Naive thymus-derived CD4-positive, alpha-beta T cell (primary cell): ENCODE measurements at places on chromosomes 11 and 22.
A peak's percentile ranks its signal among the peaks of the same experiment; 100 is the strongest.

DNA sequence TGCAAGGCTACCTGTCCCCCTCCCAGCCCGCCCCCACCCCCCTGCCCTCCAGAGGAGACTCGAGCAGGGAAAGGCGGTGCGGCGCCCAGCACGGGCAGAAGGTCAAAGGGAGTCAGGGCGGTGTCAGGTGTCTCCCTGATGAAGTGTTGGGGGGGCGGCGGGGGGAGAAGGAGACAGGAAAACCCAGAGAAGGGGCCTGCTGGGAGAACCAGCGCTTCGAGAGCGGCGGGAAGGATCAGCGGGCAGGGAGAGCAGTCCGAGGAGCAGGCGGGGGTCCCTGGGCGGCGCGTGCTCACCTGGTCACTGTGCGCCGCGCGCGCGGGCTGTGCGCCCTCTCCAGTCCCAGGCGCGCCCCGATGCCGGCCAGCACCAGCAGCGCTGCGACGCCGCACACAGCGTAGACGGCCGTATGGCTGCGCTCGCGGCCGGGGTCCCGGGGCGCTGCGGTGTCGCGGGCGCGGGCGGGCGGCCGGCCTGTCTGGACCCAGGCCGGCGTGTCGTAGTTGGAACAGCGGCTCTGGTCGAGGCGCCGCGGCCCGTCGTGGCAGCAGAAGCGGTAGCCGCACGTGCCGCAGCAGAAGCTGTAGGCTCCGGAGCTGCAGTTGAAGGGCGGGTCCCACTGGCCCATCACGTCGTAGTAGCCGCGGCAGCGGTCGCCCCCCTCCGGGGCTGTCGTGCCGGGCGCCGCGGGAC lies 886 bp downstream of the SHISA8 start:
- DNase-seq: no peak

GRCh38 chr11:29159552-29160465 lies 857.0 kb downstream of the KCNA4 start:
- DNase-seq: no peak

- no peak for DNase-seq
Observed at GRCh38 chr11:94866936-94867795, 99.0 kb downstream of the AMOTL1 start.

DNA sequence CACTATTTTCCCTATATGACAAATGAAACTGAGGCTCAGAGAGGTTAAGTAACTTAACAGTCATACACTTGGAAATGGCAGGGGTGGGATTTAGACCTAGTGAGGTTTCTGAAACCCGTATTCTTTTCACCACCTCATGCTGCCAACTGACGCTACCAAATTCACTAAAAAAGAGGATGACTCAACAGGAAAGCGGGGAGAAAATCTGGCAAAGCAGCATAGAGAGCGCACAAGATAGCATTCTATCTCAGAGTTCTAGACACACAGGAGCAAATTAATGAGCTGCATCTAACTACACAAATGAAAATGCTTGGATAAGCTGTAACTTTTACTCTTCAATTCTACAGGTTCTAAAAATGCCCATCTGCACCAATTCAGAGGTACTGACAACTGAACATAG lies 136.4 kb downstream of the RBFOX2 start:
- DNase-seq: no peak

- DNase-seq: no peak
Observed at GRCh38 chr11:122874991-122875390, 7.6 kb upstream of the JHY start.

GRCh38 chr22:38505541-38506117 lies 482 bp downstream of the DDX17 start:
- peak; percentile 60 for DNase-seq

- DNase-seq: no peak
Observed at GRCh38 chr11:57571606-57572005, 4.1 kb upstream of the UBE2L6 start.

- DNase-seq: no peak
Observed at GRCh38 chr11:75499423-75500190, 26.1 kb downstream of the GDPD5 start.

- no peak for DNase-seq
Observed at GRCh38 chr11:123139206-123139605, 55.8 kb downstream of the CLMP start.

- no peak for DNase-seq
Observed at GRCh38 chr11:118048472-118049370, 28.2 kb upstream of the TMPRSS4 start.

- no peak for DNase-seq
Observed at GRCh38 chr11:47131136-47131535, 45.5 kb downstream of the ARFGAP2 start.

DNA sequence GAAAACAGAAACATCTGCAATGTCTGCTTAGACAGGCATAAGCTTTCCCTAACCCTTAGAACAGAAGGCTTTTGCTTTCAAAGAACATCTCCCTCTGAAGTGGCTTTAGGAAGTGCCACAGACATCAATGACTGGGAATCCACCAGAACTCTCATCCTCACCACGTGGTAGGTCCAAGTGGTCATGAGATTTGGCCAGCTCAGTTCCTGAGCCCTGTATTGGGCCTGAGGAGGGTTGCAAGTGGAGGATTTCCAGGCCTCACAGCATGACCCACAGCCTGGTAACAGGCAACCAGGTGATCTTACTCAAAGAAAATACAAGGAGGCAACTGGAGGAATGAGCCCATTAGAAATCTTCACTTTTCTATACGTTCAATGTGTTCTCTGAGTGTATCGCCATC lies 1.6 kb downstream of the CASP1 start:
- DNase-seq: no peak

GRCh38 chr11:82225930-82226329 lies 507.7 kb downstream of the FAM181B start:
- DNase-seq: no peak
